NCI-H2029 treated with DMSO at 0.1 percent for 48 hours (cell line): ENCODE measurements at places on chromosomes 12 and 14.

DNA sequence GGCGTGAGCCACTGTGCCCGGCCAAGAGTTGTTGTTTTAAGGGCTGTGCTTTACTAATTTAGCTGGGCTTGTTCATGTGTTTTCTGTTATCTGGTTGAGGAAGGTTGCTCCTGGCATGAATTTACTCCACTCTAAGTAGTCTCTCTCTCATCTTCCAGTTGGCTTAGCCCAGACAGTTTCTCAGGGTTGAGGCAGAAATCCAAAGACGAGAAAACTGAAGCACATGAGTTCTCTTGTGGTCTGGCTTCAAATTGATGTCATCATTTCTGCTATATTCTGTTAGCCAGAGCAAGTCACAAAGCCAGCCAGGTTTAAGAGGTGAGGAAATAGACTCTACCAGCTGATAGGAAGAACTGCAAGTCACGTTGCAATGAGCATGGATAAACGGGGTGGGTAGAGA lies 57.9 kb downstream of the E2F7 start:
- DNase-seq = no peak

DNA sequence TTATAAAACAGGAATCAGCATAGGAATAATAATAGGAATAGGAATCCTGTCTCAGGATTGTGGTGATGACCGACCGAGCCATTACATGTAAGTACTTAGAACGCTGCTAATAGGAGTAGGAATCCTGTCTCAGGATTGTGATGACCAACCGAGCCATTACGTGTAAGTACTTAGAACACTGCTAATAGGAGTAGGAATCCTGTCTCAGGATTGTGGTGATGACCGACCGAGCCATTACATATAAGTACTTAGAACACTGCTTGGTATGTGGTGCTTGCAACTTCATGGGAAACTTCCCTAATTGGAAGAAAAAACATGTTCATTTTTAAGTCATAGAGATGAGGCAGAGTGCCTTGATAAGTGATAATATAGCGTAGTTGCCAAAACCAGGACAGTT lies 30.0 kb downstream of the ELK3 start:
- no peak for DNase-seq

DNA sequence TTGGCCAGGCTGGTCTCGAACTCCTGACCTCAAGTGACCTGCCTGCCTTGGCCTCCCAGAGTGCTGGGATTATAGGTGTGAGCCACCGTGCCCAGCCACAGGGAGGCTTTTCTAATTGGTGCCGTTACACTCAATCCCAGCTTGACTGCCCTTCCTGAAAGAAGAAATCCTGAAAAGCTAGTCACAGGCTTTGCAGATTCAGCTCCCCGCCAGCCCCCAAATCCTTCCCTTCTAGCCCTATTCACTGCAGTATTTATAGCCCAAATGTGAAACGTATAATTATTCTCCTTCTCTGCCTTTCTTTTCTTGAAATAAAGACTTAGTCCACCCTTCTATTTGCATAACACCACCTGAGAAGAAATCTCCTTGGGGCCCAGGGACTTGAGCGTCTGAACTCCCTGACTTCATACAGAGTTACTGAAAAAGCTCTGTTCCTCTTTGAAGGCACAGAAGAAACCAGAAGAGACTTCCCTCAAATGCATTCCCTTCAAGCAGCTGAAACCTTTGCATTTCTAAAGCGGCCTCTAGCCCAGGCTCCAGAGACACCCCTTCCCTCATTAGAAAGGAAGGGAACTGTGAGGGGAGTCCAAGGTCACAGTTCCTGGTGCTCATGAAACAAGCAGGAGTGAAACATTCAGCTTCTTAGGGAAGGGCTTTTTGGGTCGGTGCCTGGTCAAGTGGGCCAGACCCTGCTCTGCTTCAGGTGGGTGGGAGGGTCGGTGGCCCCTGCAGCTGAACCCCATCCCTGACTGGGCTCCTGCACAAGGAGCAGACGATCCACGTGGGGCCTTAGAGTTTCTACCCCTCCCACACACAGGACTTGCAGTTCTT lies 42.3 kb upstream of the BATF start:
- DNase-seq = no peak

DNA sequence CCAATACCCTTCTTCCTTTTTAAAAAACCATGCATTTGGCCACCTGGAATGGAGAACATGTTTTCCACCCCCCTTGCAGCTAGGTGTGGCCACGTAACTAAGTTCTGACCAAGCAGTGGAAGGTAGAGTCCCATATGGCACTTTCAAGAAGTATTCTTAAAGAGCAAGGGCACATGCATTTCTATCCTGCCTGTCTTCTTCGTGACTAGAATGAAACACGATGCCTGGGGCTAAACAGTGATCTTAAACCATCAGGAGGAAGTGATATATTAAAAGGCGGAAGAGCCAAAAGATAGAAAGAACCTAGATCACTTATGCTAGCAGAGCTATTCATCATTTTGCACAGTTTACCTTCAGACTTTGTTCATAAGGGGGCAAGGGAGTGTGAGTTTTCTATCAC lies 16.0 kb upstream of the DDX11 start:
- DNase-seq = no peak

DNA sequence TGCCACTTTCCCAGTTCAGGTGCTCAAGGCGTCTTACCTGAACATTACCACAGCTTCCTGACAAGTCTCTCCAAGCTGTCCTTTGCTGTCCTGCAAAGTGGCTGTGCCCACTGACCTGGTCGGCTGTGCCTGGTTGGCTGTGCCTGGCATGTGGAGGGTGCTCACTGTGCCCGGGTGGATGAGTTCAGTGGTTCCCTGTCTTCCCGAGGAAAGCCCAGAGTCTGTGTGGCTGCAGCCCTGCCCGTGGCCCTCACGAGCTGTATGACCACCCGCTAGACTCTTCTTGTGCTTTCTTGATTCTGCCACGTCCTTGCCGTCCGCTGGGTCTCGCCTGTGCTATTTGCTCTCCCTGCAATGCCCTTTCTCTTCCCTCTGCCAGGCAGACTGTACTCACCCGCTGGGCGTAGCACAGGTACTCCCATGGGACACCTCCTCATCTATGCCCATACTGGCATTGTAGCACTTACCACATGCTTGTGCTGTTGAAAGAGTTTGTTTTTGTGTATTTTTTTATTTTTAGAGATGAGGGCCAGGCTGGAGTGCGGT lies 95.9 kb downstream of the TSPAN9 start:
- DNase-seq = no peak

GRCh38 chr14:25833341-25834126 lies 764.3 kb downstream of the NOVA1 start:
- no peak for DNase-seq

DNA sequence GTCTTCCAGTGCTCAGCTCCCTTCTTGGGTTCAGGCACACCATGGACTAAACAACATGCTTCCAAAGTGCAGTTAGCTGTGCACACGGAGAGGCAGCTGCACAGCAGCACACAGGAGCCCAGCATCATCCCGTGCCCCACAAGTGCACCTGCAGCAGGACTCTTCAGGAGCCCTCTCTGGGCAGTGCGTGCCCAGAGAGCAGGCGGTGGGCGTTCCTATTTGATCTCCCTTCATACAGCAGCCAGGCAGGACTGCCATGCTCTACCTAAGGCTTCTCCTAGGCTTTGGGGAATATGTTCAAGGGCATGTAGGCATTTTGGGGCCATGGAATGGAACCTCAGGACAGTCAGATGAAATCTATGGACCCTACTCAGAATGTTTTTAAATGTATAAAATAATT lies 35.5 kb downstream of the ANO2 start:
- DNase-seq = no peak

- no peak for DNase-seq
Observed at GRCh38 chr12:22215467-22216253, 118.8 kb downstream of the ST8SIA1 start.
